ENCODE measurements at places on chromosomes 2 and 18. TPM values are rescaled to one million over a fixed set of nuclear protein-coding genes. Genes with fewer than 3 reads are reported as not detected.

THADA gene
- total RNA-seq: 21.7 TPM

ANKRD53 gene
- total RNA-seq: not detected

GPR155 gene
- total RNA-seq: 1.2 TPM

- H3K36me3 ChIP-seq: no peaks in the 10 kb centered on the region
- H3K27ac ChIP-seq: no peak overlapping the region
- no peak for DNase-seq
- H3K27me3 ChIP-seq: no peaks in the 10 kb centered on the region
- no peaks in the 10 kb centered on the region for H3K4me1 ChIP-seq
Observed at GRCh38 chr2:232137356-232138147, 176.0 kb downstream of the DIS3L2 start.

GRCh38 chr18:44798433-44799048 is 117.9 kb downstream of the SETBP1 start:
- peaks cover 51% of the 10 kb centered on the region for H3K4me1 ChIP-seq
- H3K36me3 ChIP-seq: no peaks in the 10 kb centered on the region
- no peak overlapping the region for H3K27ac ChIP-seq
